ENCODE measurements at places on chromosomes 7 and 10. TPM values are rescaled to one million over a fixed set of nuclear protein-coding genes. Genes with fewer than 3 reads are reported as not detected.

GRCh38 chr7:128381161-128381821 is 19.8 kb upstream of the PRRT4 start:
- DNase-seq, result no peak
- no peaks in the 10 kb centered on the region for H3K36me3 ChIP-seq
- no peaks in the 10 kb centered on the region for H3K27me3 ChIP-seq
- no peak overlapping the region for H3K27ac ChIP-seq

DNA sequence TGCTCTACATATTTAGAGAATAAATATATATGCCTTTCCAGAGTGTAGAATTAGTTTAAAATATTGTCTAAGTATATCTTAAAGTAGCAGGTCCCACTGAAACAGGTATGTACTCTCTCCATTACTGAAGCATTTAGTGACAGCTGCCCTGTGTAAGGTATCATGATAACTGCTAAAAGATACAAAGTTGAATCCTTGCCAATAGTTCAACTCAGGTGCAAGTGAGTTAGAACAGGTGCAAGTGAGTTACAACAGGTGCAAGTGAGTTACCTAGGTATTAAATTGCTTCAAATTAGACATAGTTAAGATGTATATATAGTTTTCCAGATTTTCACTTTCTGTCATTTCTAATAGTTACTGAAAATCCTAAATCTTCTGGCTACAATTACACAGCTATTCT is 119.1 kb downstream of the CNOT4 start:
- no peak overlapping the region for H3K27ac ChIP-seq
- H3K4me3 ChIP-seq, result no peak overlapping the region
- no peaks in the 10 kb centered on the region for H3K27me3 ChIP-seq
- no peak for DNase-seq

DNA sequence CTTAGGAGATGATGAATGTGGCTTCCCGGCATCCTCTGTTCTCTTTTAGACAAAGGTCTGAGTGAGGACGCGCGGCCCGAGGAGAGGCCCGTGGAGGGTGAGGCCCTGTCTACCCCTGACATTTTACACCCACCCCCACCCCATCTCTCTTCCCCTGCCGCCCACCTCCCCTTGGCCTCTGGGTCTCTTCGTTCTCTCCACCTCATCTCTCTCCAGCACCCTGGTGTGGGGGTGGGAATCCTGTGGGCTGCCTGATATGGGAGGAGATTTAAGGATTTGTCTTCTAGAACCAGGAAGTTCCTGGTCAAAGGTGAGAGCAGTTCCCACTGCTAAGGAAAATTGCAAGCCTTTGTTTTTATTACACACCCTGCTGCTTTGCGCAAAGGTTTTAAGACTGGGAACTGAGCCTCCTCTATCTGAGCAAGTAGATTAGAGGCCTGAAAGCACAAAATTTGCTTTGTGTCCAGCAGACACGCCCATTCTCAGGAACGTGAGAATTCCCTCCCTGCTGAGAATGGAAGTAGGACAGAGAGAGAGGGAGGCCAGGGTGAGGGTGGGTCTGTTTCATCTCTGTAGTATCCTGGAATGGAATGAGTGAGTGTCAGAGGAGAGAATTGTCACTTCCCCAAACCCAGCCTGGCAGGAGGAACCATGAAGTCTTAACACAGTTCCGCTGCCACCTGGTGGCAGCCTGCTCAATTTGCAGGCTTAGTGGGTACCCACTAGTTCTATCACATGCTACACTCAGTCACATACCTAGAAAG is 91.2 kb downstream of the GTF2IRD1 start:
- H3K36me3 ChIP-seq, result no peaks in the 10 kb centered on the region
- H3K27ac ChIP-seq, result no peak overlapping the region
- no peak overlapping the region for H3K4me3 ChIP-seq
- DNase-seq, result peak; percentile 17
- no peaks in the 10 kb centered on the region for H3K27me3 ChIP-seq

GRCh38 chr7:128427289-128427891 is 17.6 kb upstream of the IMPDH1 start:
- peak overlapping the region; percentile 67 for H3K27ac ChIP-seq
- H3K4me3 ChIP-seq, result no peak overlapping the region
- peaks cover 38% of the 10 kb centered on the region for H3K4me1 ChIP-seq
- DNase-seq, result peak; percentile 64
- H3K27me3 ChIP-seq, result no peaks in the 10 kb centered on the region

DNA sequence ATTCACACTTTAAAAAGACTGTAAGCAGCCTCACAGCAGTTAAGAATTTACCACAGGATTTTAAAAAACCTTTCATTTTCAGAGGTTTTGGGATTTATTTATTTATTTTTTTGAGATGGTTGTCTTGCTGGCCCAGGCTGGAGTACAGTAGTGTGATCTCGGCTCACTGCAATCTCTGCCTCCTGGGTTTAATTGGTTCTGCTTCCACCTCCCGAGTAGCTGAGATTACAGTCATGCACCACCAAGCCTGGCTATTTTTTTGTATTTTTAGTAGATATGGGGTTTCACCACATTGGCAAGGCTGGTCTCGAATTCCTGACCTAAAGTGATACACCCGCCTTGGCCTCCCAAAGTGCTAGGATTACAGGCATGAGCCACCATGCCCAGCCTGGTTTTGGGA is 19.1 kb downstream of the MINDY4 start:
- no peaks in the 10 kb centered on the region for H3K36me3 ChIP-seq
- DNase-seq, result no peak
- H3K27ac ChIP-seq, result no peak overlapping the region
- H3K4me1 ChIP-seq, result no peaks in the 10 kb centered on the region
- no peaks in the 10 kb centered on the region for H3K27me3 ChIP-seq
- H3K4me3 ChIP-seq, result no peak overlapping the region

DNA sequence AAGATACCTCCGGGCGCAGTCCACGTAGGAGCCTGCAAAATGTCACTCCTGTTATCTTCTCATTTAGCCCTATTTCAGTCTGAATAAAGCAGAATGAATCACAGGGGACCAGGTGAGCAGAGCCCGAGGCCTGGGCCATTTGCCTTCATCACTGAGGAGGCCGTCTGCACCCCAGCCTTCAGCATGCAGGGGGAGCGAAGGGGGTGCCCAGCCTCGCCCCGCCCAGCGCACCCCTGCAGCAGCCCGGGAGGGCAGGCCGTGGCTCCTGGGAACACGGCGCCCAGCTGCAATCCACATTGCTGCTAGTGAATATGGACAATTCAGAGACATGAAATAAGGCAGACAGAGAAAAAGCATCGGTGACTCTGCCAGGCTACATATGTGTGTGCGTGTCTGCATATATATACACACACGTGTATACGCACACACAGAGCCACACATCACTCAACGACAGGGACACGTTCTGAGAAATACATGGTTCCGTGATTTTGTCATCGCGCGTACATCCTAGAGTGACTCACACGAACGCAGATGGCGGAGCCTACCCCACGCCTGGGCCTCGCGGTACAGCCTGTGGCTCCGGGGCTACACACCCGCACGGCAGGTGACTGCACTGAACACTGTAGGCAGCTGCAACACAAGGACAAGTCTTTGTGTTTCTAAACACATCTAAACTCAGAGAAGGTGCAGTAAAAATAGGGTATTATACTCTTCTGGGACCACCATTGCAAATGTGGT is 15.2 kb upstream of the ELFN1 start:
- no peak overlapping the region for H3K4me3 ChIP-seq
- no peaks in the 10 kb centered on the region for H3K27me3 ChIP-seq
- no peaks in the 10 kb centered on the region for H3K36me3 ChIP-seq
- no peak for DNase-seq
- no peak overlapping the region for H3K27ac ChIP-seq

- no peaks in the 10 kb centered on the region for H3K27me3 ChIP-seq
- DNase-seq, result no peak
- H3K4me3 ChIP-seq, result no peak overlapping the region
- no peak overlapping the region for H3K27ac ChIP-seq
Observed at GRCh38 chr7:20201380-20201779, 15.8 kb downstream of the MACC1 start.

DNA sequence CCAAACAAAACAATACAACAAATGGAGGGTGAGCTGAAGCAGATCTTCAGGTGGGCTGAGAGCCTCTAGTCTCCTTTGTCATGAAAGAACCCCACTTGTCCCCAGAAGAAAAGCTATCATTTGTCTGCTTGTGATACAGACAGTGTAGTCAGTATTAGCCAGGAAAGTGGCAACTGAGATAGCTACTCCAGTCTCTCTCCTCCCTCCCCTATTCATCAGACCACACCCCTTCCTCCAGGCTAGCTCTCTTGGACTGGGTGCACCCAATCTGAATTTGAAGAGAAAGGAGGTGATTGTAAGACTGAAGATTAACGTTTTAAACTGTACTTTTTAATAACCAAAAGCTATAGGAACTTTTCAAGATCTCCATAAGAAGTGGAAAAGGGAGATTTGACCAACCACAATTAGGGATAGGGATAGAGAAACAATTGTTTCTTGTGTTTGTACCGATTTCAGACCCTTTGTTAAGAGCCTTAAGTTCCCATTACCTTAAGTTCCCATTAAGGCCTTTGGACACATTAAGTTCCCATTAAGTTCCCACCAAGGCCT is 14.1 kb downstream of the BMPR1A start:
- no peaks in the 10 kb centered on the region for H3K27me3 ChIP-seq
- H3K4me1 ChIP-seq, result peaks cover 19% of the 10 kb centered on the region
- DNase-seq, result no peak
- no peak overlapping the region for H3K27ac ChIP-seq
- H3K4me3 ChIP-seq, result no peak overlapping the region

DNA sequence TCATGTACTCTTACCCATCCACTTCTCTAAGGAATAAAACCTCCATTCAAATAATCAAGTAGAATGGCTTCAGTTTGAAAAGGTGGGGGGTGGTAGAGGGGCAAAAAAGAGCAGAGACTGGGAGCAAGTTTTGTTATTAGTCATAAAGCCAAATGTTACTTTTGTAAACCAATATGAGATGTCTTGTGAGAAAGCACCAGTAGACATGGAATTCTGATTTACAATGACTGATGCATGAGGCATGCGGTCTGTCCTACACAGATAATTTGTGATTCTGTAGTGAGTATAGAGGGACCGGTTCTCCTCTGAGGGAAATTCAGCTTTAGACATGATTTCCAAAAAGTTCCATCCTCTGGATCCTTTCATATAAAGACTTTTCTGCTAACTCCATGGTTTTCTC is 12.9 kb upstream of the ABCA13 start:
- no peaks in the 10 kb centered on the region for H3K4me1 ChIP-seq
- no peaks in the 10 kb centered on the region for H3K27me3 ChIP-seq
- H3K4me3 ChIP-seq, result no peak overlapping the region
- no peak for DNase-seq
- H3K27ac ChIP-seq, result no peak overlapping the region
- no peaks in the 10 kb centered on the region for H3K36me3 ChIP-seq

- H3K27ac ChIP-seq, result no peak overlapping the region
- DNase-seq, result no peak
- peaks cover 17% of the 10 kb centered on the region for H3K27me3 ChIP-seq
- H3K4me1 ChIP-seq, result no peaks in the 10 kb centered on the region
Observed at GRCh38 chr7:44338600-44338999, 13.2 kb upstream of the CAMK2B start.

GRCh38 chr10:97796651-97797050 is 24.9 kb upstream of the SFRP5 start:
- no peak overlapping the region for H3K4me3 ChIP-seq
- no peaks in the 10 kb centered on the region for H3K4me1 ChIP-seq
- DNase-seq, result no peak
- H3K27me3 ChIP-seq, result peaks cover 14% of the 10 kb centered on the region
- no peaks in the 10 kb centered on the region for H3K36me3 ChIP-seq

DNA sequence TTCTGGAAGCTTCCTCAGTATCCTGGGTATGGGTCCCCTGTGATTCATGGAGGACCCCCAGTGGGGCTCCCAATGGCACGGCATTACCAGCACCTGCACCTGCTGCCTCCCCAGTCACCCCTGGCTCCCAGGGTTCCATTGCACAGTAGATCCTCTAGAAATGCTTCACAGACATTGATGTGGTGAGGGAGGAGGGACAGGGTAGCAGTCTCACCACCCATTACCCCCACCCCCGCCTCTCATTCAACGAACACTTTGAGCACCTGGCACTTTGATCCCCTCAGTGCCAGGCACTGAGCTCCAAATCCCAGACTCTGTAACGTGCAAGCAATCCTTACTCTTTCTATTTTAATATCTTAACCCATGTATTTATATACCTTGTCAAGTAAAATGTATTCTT is 26.8 kb upstream of the PSAP start:
- no peaks in the 10 kb centered on the region for H3K36me3 ChIP-seq
- H3K4me3 ChIP-seq, result no peak overlapping the region
- DNase-seq, result no peak

- no peaks in the 10 kb centered on the region for H3K27me3 ChIP-seq
- peak overlapping the region; percentile 93 for H3K27ac ChIP-seq
- peak overlapping the region; percentile 95 for H3K4me3 ChIP-seq
- DNase-seq, result no peak
Observed at GRCh38 chr10:73998929-73999691, 1.2 kb downstream of the VCL start.

- H3K36me3 ChIP-seq, result no peaks in the 10 kb centered on the region
- H3K4me3 ChIP-seq, result no peak overlapping the region
- DNase-seq, result no peak
- no peaks in the 10 kb centered on the region for H3K27me3 ChIP-seq
- no peaks in the 10 kb centered on the region for H3K4me1 ChIP-seq
- no peak overlapping the region for H3K27ac ChIP-seq
Observed at GRCh38 chr7:159040912-159041711, 103.6 kb downstream of the VIPR2 start.

DNA sequence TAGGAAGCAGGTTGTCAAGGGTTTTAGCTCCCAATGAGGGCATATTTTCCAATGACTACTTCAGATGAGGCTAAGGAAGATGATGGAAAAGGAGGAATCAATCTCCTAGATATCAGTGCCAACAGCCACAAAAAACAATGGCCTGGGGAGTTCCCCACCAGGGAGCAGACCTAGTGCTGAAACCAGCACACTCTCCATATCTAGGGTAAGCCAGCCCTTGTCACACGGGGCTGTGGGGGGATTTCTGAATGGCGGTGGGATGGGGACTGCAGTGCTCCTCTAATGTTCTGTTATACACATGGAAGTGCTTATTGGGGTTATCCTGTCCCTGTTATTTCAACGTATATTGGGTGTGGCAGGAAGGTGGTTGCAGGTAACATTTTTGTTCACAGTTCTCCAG is 18.5 kb downstream of the EPC1 start:
- DNase-seq, result no peak
- no peaks in the 10 kb centered on the region for H3K27me3 ChIP-seq
- peaks cover 22% of the 10 kb centered on the region for H3K4me1 ChIP-seq
- no peak overlapping the region for H3K27ac ChIP-seq
- no peaks in the 10 kb centered on the region for H3K36me3 ChIP-seq
- no peak overlapping the region for H3K4me3 ChIP-seq

GRCh38 chr10:88499569-88500470 is 83.3 kb downstream of the RNLS start:
- DNase-seq, result no peak
- H3K4me3 ChIP-seq, result no peak overlapping the region
- H3K27ac ChIP-seq, result no peak overlapping the region

GRCh38 chr10:70490142-70490541 is 11.6 kb downstream of the PALD1 start:
- no peaks in the 10 kb centered on the region for H3K4me1 ChIP-seq
- no peaks in the 10 kb centered on the region for H3K36me3 ChIP-seq
- DNase-seq, result no peak
- H3K27ac ChIP-seq, result no peak overlapping the region
- no peak overlapping the region for H3K4me3 ChIP-seq
- no peaks in the 10 kb centered on the region for H3K27me3 ChIP-seq

C10orf88 gene
- total RNA-seq, result 21.7 TPM

CCDC201 gene
- not detected for total RNA-seq

CISD1 gene
- 64.1 TPM for total RNA-seq

AGBL3 gene
- total RNA-seq, result 2.5 TPM

AVPI1 gene
- total RNA-seq, result 8.0 TPM

EIF3B gene
- total RNA-seq, result 432 TPM

PTPN20 gene
- 9.5 TPM for total RNA-seq

NEUROD6 gene
- not detected for total RNA-seq

PITX3 gene
- total RNA-seq, result 0.49 TPM

C10orf53 gene
- total RNA-seq, result not detected

ASIC3 gene
- 1.3 TPM for total RNA-seq

ZNF804B gene
- total RNA-seq, result not detected

PODXL gene
- total RNA-seq, result 32.3 TPM

Data from Panc1 (cell line).